ENCODE measurements at places on chromosomes 6 and 20.
A peak's percentile ranks its signal among the peaks of the same experiment; 100 is the strongest.

DNA sequence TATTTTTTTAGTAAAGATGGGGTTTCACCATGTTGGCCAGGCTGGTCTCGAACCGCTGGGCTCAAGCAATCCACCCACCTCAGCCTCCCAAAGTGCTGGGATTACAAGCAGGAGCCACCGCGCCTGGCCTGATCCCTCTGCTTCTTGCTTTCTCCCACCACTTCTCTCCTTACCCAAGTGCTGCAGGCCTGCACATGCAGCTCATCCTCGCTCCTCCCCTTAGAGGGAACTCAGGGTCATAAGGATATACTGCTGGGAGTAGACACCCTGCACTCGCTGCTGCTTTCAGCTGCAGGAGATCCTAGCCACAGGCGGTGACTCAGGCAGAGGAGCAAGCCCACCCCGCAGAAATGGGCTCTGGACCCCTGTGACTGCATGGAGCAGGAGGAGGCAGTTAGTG is 40.0 kb upstream of the FANCE start:
- no peak for DNase-seq

GRCh38 chr6:100446115-100447080 is 18.3 kb downstream of the SIM1 start:
- no peak for DNase-seq

DNA sequence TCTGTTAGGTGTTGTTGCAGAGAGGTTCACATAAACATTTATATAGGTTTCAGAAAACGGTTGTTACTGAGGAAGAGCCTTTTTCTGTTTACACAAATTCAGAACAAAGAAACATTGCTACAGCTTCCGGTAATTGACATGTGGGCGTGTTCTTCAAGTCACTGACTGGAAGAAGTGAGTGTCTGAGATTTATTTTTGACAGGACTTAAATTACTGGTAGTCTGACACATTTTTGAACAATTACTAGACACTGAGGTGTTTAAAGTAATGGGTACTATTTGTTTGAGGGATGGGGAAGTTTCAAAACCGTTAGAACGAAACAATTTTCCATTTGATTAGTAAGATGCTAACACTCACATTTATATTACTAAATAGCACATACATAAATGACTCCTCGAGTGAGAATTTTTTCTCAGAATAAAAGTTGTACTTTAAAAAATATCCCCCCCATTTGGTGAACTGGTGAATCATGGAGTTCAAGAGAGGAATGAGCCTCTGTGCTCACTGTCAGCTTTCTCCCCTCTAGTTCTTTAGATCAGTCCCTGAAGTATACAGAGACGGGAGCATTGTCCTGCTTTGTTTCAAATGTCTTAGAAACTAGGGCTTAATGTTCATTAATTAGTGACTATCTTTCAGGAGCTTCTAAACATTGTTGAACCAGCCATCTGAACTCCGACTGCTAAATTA is 98.7 kb downstream of the TSHZ2 start:
- peak; percentile 67 for DNase-seq

- DNase-seq = peak; percentile 52
Observed at GRCh38 chr20:52083627-52084232, 107.8 kb downstream of the ZFP64 start.

GRCh38 chr6:32113386-32114352 is 4.5 kb upstream of the TNXB start:
- no peak for DNase-seq

GRCh38 chr20:2840967-2841531 is 504 bp downstream of the VPS16 start:
- peak; percentile 42 for DNase-seq

- no peak for DNase-seq
Observed at GRCh38 chr6:166569206-166569605, 17.3 kb downstream of the RAMACL start.

- DNase-seq = no peak
Observed at GRCh38 chr6:6639572-6639971, 51.1 kb downstream of the LY86 start.

- no peak for DNase-seq
Observed at GRCh38 chr6:112019589-112019988, 34.3 kb upstream of the CCN6 start.

GRCh38 chr6:47438481-47439347 is 38.9 kb upstream of the CD2AP start:
- no peak for DNase-seq

DNA sequence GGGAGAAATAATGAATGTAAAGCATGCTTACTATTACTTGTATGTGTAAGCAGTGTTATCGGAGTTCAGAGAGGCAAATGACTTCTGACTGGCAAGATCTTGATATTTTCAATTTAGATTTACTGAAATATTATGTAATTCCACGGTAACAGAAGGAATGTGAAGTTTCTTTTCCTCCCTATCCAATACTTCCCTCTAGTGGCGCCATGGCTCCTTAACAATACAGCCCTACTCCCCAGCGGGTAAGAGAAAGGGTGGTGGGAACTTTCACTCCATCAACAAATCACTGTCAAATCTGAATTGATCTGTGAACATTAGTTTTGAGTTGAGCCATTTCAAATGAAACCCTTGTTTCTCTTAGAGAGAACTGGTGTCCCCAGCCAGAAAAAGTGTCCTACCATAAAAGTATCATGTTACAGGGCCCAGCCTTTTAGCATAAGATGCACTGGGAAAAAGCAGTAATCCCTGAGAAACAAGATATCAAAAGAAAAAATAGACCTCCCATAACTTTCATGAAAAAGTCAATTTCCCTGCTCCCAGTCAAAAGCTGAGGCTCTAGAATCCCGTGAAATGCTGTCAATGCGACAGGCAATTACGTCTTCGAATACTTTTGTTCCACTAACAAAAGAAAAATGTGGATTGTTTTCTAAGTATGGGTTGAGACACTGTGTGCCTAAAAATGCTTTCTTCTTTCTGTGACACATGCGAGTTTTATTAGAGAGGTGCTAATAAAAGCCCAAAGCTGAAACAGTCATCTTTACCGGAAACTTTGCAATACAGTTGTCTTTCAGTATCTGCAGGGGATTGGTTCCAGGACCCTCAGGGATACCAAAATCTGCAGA is 12.9 kb downstream of the COX7A2 start:
- no peak for DNase-seq

DNA sequence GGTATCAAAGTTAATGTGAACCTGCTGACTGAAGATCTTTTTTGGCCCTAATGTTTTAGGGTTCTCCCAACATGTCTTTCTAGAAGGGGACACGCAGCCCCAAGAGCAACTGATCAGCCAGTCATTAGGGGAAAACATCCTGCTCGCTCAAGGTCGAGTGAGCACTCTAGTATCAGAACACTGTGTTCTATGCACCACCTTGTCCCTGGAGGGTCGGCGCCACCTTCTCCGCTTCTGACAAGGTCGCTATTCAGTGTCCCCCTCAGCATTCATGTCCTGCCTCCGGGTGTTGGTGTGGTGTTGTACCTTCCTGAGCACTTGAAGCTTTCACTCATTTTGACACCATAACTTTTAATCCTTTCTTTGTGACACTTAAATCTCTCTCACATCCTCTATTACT is 331.2 kb upstream of the KCNQ5 start:
- DNase-seq = no peak

DNA sequence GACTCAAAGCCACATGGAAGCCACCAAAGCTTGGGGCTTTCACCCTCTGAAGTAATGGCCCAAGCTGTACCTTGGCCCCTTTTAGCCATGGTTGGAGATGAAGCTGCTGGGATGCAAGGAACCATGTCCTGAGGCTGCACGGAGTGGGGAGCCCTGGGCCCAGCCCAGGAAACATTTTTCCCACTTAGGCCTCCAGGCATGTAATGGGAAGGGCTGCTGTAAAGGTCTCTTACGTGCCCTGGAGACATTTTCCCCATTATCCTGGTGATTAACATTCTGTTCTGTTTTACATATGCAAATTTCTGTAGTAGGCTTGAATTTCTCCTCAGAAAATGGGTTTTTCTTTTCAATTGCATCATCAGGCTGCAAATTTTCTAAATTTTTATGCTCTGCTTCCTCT is 558.2 kb downstream of the EYS start:
- no peak for DNase-seq

GRCh38 chr6:27977387-27977786 is 20.3 kb downstream of the OR2B6 start:
- DNase-seq = no peak

GRCh38 chr6:149921361-149921760 is 1.6 kb downstream of the RAET1G start:
- DNase-seq = no peak

- DNase-seq = no peak
Observed at GRCh38 chr20:3679749-3680700, 1.8 kb downstream of the ADAM33 start.

GRCh38 chr20:4159765-4160490 is 144.6 kb upstream of the RNF24 start:
- no peak for DNase-seq

Data from stimulated activated CD4-positive, alpha-beta T cell treated with anti-CD3 and anti-CD28 coated beads, Interleukin-4, amount 100 ng/mL, for 24 hours (primary cell).